Bronchial epithelial cell (primary cell): ENCODE measurements at places on chromosomes 2 and 18. TPM values are rescaled to one million over a fixed set of nuclear protein-coding genes. Genes with fewer than 3 reads are reported as not detected.

Gene RND3
- total RNA-seq = 217 and 260 TPM in 2 replicates

Gene PLGLB2
- total RNA-seq = 1.3 TPM in 1 of 2 replicates, not detected in the other

Gene SERPINB12
- 0.53 and 1.4 TPM in 2 replicates for total RNA-seq

Gene LHCGR
- total RNA-seq = not detected in 2 replicates

Gene RIT2
- not detected in 2 replicates for total RNA-seq

Gene SERPINB10
- under 0.01 and 0.79 TPM in 2 replicates for total RNA-seq

Gene IL36B
- 0.13 TPM in 1 of 2 replicates, not detected in the other for total RNA-seq

Gene GPAT2
- 0.26 and 0.79 TPM in 2 replicates for total RNA-seq

Gene CDK15
- total RNA-seq = 0.26 TPM in 1 of 2 replicates, not detected in the other

Gene ARHGEF4
- total RNA-seq = 74.8 and 107 TPM in 2 replicates

Gene CHN1
- total RNA-seq = 0.64 and 2.6 TPM in 2 replicates

Gene ERFE
- 4.2 and 5.8 TPM in 2 replicates for total RNA-seq

Gene NCKAP5
- total RNA-seq = 0.26 and 1.4 TPM in 2 replicates

Gene NAT8
- not detected in 2 replicates for total RNA-seq

Gene ADCY3
- total RNA-seq = 31.1 and 36.0 TPM in 2 replicates

Gene SCG2
- total RNA-seq = 0.13 and 0.26 TPM in 2 replicates

Gene SLC5A7
- not detected in 2 replicates for total RNA-seq

Gene TMEM214
- 15.8 and 17.3 TPM in 2 replicates for total RNA-seq

Gene LRRC30
- total RNA-seq = not detected in 2 replicates

Gene FAM237A
- not detected in 2 replicates for total RNA-seq

Gene TP53I3
- total RNA-seq = 34.5 and 65.0 TPM in 2 replicates

Gene RAMP1
- 2.1 and 2.3 TPM in 2 replicates for total RNA-seq

Gene DPYSL5
- not detected in 2 replicates for total RNA-seq

Gene SLC39A6
- total RNA-seq = 152 and 218 TPM in 2 replicates

Gene IL36A
- total RNA-seq = 6.3 and 11.5 TPM in 2 replicates

Gene TCF7L1
- 1.3 and 1.9 TPM in 2 replicates for total RNA-seq

Gene C2orf80
- not detected in 2 replicates for total RNA-seq

Gene FSIP2
- total RNA-seq = 0.26 and 1.4 TPM in 2 replicates

Gene FOSL2
- total RNA-seq = 77.1 and 106 TPM in 2 replicates

Gene GLI2
- total RNA-seq = under 0.01 and 0.26 TPM in 2 replicates

Gene GYPC
- total RNA-seq = 0.51 and 0.53 TPM in 2 replicates

Gene LYG2
- total RNA-seq = not detected in 2 replicates

Gene PROC
- total RNA-seq = 0.26 TPM in 1 of 2 replicates, not detected in the other

Gene RPRM
- total RNA-seq = 0.13 TPM in 1 of 2 replicates, not detected in the other

Gene PPP1R1C
- total RNA-seq = 2.1 and 2.7 TPM in 2 replicates

Gene RETSAT
- 79.2 and 95.4 TPM in 2 replicates for total RNA-seq

Gene ALPP
- not detected in 2 replicates for total RNA-seq

Gene MFSD2B
- total RNA-seq = under 0.01 TPM in 1 of 2 replicates, not detected in the other

Gene CEP192
- total RNA-seq = 19.5 and 25.8 TPM in 2 replicates

Gene RAB17
- total RNA-seq = 1.0 and 2.4 TPM in 2 replicates

Gene MAP3K2
- total RNA-seq = 24.1 and 27.9 TPM in 2 replicates

Gene CTLA4
- total RNA-seq = not detected in 2 replicates

Gene PJVK
- 1.2 and 2.4 TPM in 2 replicates for total RNA-seq

Gene RBM43
- total RNA-seq = 0.51 and 0.79 TPM in 2 replicates

Gene GPBAR1
- under 0.01 TPM in 1 of 2 replicates, not detected in the other for total RNA-seq

Gene TUBA3E
- not detected in 2 replicates for total RNA-seq

Gene SKOR2
- not detected in 2 replicates for total RNA-seq

Gene MEX3C
- 40.0 and 41.2 TPM in 2 replicates for total RNA-seq
